ENCODE measurements at places on chromosomes 3 and 15.

- DNase-seq: no peak
Observed at GRCh38 chr3:164479406-164479805, 598.9 kb downstream of the SI start.

DNA sequence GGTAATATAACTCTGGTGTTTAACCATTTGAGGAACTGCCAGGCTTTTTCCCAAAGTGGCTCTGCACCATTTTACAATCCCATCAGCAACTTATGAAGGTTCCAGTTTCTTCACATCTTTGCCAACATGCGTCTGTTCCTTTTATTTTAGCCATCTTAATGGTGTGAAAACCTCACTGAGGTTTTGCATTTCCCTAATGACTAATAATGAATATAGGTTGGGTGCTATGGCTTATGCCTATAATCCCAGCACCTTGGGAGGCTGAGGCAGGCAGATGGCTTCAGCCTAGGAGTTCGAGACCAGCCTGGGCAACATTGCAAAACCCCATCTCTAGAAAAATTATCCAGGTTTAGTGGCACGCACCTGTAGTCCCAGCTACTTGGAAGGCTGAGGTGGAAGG lies 210.6 kb downstream of the TCF12 start:
- DNase-seq: no peak

- DNase-seq: no peak
Observed at GRCh38 chr3:107969525-107969924, 121.3 kb downstream of the CD47 start.

DNA sequence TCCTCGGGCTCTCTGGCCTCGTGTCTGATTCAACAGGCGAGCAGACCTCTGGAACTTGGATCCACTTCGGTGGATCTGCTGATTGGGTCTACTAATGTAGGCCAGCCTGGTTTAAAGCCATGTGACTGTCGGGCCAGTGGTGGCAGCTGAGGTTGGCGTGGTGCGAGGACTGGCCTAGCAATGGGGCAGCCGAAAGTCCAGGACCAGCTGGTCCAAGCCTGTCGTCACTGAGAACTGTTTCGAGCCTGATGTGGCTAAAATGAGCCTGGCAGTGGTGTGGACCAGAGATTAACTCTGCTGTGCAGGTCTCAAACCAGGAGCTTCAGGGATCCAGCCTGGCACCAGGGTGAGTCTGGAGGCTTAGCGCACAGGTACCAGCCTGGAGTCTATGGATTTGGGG lies 56.4 kb upstream of the ROBO1 start:
- no peak for DNase-seq

- no peak for DNase-seq
Observed at GRCh38 chr3:121619691-121620090, 26.5 kb downstream of the FBXO40 start.
